ENCODE measurements at places on chromosomes 2 and 18.

GRCh38 chr2:240053173-240054155, at the start of gene OR6B3:
OR6B3 (minus strand) TSS chr2:240053521.
- no peak for DNase-seq

DNA sequence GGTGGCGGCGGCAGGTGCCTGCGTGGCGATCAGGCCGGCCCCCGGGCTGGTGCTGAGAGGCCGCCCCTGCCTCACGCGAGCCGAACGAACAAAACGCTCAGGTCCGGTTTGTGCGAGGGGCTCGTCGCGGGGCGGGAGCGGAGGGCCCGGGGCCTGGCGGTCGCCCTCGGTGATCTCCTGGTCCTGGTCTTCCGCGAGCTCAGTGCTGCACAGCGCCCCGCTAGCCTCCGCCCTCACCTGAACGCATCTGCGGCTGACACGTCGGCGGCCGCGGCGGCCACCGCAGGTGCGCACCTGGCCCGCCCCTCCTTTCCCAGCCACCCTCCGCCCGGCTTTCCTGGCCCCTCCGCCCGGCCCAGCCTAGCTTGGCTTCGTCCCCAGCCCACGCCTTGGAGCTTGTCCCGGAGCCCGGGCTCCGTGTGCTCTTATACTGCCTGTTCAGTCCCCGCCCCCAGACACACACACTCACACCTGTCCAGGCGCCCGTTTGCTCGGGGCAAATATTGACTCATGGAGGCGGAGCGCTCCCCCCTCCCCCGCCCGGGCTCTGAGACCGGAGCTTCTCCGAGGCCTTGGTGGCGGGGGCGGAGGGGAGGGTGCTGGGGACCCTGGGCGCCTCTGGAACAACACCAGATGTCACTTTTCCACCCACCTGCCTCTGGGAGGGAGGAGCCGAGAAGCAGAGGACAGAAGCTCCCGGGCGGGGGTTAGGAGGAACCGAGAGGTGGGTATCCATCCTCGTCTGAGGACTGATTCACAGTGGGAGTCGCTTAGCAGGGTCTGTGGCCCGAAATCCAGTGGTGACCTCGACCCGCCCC, 8.6 kb upstream of the CRYBA2 start:
- DNase-seq, result no peak

DNA sequence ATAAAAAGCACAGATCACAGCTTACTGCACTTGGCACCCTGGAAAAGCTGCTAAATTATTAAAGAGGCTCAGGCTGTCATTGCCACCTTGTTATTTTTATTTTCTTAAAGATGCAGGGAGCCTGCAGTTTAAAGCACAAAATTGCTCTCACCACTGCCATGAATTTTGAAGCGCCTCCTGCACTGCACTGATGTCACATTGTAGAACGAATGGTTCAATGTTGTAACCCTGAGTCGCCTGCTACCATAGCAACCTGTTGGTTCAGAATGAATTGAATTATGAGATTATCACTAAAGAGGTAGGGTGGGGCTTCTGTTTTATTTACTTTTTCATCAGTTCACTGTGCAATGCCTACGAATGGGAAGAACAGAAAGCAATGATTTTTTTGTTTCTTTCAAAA, 16.5 kb downstream of the SCG2 start:
- DNase-seq, result no peak

DNA sequence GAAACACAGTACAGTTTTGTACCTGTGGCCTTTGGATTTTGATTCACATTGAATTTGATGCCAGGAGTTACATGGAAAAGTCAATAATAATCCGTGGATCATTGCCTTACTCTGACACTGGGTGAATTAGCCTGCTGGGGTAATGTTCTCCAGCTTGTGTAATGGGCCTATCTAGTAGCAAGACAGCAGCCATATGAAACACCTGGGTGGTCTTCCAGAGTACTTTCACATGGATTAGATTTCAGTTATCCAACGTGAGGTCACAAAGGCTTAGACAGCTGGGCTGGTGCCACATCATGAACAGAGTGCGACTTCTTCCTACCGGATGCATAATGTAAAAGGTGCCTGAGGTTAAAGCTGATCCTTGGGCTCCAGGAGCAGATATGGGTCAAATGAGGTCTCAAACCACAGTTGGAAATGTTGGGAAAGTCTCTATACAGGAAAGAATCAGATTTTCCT, 486.8 kb downstream of the PARD3B start:
- no peak for DNase-seq

GRCh38 chr2:188102881-188103280, 188.8 kb upstream of the GULP1 start:
- no peak for DNase-seq

DNA sequence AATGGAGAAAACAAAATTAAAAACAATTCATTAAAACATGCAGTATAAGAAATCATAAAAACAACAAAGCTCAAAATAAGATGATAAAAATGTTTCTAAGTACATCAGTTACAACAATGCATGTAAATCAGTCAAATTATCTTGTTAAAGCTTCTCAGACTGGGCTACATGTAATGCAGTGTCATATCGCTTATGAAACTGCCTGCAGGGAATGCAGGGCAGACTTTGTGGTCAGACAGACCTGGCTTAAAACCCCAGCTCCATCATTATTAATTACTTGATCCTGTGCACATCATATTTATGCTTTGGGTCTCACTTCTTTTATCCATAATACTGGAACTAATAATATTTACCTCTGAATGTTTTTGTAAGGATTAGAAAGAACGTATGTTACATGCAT, 74.6 kb downstream of the PID1 start:
- no peak for DNase-seq

GRCh38 chr2:28802975-28803429, 7.6 kb upstream of the SPDYA start:
- no peak for DNase-seq

DNA sequence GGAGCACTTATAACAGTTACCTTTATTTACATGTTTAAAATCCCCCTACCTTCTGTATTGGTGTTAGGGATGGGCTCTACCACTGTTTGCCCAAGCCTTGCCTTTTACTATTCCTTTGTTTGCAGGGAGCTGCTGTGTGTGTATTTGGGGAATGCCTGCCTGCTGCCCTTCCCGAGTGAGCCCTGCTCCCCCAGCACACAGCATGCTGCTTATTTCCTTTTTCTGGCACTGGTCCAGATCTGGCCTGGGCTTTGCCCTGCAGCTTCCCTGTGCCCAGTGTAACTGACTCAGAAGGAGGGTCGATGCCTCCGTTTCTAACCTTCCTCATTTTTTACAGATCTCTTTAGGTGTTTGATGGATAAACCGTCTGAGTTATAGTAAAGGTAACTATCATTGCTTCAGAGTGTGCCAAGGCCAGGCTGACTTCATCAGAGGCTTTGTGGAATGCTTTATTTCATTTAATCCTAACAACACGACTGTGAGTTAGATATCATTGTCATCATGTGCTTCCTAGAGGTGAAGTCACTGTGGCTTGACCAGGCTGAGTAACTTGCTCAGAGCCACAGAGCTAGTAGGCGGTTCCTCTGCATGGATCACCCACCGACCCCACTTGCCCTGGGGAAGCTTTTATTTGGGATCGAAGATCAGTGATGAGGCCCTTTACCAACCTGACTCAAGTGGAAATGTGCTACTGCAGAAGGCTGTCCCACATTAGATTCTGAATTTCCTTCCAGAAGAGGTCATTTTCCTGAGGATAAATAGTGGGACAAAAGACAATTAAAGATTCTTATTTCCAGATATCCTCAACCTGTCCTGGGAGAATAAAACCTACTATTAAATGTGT, 238.8 kb downstream of the ZNF407 start:
- DNase-seq, result no peak

DNA sequence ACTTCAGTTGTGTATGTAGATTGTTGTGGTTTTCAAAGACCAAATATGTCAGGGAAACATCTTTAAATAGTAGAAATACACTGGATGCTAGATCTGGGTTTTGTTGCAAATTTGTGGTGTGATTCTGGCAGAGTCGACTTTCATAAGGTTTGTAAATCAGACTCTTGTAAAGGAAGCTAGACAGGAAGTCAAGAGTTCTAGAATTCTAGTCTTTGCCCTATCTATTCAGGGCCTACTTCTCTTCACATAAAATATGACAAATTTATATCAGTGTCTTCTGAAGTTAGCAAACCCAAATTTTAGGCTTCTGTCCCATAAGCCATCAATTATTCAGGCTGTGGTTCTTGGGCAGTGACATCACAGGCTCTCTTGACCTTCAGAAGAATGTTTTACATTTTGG, 1579.2 kb upstream of the PIK3C3 start:
- no peak for DNase-seq

- no peak for DNase-seq
Observed at GRCh38 chr2:234429265-234429664, 67.6 kb downstream of the ARL4C start.

DNA sequence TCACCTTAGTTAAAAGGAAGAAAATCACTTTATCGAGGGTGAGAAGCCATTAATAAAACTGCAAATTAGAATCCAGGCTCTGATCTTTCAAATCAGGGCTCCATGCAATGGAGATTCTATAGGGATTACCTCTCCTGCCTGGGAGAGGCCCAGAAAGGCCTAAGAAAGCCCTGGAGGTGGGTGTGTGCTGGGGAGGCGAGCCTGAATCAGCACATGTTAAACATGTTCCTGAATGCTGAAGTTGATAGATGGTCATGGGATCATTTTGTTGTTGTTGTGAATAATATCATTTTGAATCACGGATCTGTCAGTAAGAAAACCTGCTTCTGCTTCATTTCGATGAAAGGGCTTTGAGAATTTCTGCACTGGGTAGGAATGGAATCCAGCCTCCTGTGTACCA, 254.3 kb downstream of the ACKR3 start:
- no peak for DNase-seq

GRCh38 chr18:11572201-11572600, 37.2 kb upstream of the SLC35G4 start:
- DNase-seq, result no peak

DNA sequence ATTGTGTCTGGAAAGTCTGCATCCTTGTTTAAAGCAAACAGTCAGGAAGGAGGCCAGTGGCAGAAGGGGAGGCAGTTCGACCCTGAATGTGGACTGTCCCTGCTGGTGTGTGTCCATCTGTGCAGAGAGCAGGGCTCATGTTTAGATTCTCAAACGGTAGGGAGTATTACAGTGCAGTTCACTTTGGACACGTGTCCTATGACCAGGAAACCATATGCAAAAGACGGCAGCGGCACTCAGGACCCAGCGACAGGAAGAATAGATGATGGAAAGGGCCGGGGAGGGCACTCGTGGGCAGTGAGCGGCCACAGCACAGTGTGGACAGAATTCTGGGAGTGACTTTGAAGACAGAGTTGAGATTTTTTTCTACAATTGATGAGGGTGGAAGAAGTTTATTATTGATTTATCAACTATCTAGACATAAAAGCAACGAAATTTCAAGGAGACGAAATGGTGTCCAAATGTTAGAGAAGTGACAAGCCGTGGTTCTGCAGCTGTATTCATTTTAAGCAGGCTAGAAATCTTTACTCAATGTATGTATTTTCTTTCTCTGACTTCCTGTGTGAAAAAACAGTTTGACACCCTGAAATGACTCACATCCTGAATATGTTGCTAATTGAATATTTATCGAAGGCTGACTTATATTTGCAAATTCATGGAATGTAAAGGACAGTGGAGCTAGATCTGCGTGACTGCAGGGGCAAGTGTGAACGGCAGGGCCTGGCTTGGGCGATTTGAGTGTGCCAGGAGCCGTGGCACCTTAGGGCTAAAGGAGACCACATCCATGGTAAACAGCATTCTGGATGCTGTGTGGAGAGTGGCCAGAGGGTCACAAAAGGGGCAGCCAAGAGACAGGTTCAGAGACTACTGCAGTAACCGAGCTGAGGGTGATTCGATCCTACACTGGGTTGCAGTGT, 214.2 kb downstream of the PTGR3 start:
- DNase-seq, result no peak

- no peak for DNase-seq
Observed at GRCh38 chr2:192128655-192129054, 66.1 kb downstream of the TMEFF2 start.

- DNase-seq, result no peak
Observed at GRCh38 chr2:929011-929735, 21.5 kb upstream of the SNTG2 start.

DNA sequence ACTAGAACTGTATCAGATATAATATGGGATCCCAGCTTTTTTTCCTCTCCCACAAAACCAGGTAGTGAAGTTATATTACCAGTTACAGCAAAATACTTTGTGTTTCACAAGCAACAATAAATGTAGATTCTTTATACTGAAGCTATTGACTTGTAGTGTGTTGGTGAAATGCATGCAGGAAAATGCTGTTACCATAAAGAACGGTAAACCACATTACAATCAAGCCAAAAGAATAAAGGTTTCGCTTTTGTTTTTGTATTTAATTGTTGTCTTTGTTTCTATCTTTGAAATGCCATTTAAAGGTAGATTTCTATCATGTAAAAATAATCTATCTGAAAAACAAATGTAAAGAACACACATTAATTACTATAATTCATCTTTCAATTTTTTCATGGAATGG, 77.7 kb upstream of the CSRNP3 start:
- DNase-seq, result no peak

DNA sequence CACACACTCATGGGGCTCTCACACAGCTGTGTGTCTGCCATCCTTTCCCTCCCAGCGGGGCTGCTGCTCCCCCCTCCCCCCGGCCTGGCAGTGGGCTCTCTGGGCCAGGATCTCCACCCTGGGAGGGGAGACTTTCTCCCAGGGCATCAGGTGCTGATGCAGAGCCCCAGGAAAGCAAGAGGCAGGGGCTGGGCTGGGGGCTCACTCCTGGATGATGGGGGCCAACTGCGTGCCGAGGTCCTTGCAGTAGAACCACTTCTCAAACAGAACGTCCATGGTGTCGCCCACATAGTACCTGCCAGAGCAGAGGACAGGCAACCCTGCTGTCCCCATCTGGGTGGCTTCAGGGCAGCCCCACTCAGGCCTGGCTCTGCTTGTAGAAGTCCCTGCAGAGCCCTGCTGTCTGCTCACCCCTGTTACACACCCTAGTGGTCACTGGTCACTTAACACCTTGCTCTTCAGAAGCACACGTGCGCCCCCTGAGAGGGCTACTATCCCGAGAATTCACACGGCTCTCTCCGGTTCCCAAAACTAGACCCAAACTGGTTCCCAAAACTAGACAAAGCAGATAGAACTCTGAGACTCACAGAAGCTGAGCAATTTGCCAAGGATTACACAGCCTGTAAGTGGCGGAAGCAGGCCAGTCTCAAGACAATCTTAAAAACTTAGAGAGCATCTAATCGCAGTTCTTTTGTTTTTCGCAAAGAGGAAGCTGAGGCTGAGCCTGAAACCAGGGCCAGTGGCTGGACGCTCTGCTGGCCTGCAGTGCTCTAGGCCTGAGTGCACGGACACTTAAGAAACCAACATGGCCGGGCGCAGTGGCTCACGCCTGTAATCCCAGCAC, 6.6 kb upstream of the OXER1 start:
- no peak for DNase-seq

GRCh38 chr2:58207189-58207588, 33.9 kb downstream of the FANCL start:
- DNase-seq, result no peak

Data from stimulated activated CD4-positive, alpha-beta T cell treated with anti-CD3 and anti-CD28 coated beads, Interleukin-1b, Interleukin-23, amount 100 ng/mL, for 24 hours (primary cell).